A549 treated with Mapracorat at 1 μM for 4 hours (cell line): ENCODE measurements at places on chromosomes 4 and X. TPM values are rescaled to one million over a fixed set of nuclear protein-coding genes. Genes with fewer than 3 reads are reported as not detected.

ACSL1 gene
- total RNA-seq: 27.9 to 31.4 TPM (median 29.5 TPM) in 5 replicates

CSAG1 gene
- 0.26 to 0.92 TPM (median 0.43 TPM) in 4 of 5 replicates, not detected in the other for total RNA-seq

TLR6 gene
- total RNA-seq: 2.3 to 3.0 TPM (median 2.3 TPM) in 5 replicates

PRSS12 gene
- total RNA-seq: 0.20 to 0.29 TPM (median 0.27 TPM) in 5 replicates

KCND1 gene
- 0.80 to 1.4 TPM (median 0.96 TPM) in 5 replicates for total RNA-seq

ARMCX4 gene
- total RNA-seq: 0.18 to 0.93 TPM (median 0.41 TPM) in 5 replicates

HPGDS gene
- not detected in 5 replicates for total RNA-seq

ADH7 gene
- total RNA-seq: not detected in 5 replicates

FRMPD3 gene
- 0.05 to 0.12 TPM (median 0.08 TPM) in 5 replicates for total RNA-seq

C4orf36 gene
- 0.76 to 1.3 TPM (median 0.92 TPM) in 5 replicates for total RNA-seq

PAGE5 gene
- total RNA-seq: not detected in 5 replicates

GAGE13 gene
- total RNA-seq: not detected in 5 replicates

PCDH10 gene
- 0.11 to 0.30 TPM (median 0.13 TPM) in 5 replicates for total RNA-seq

RASSF6 gene
- 0.52 to 1.0 TPM (median 0.88 TPM) in 5 replicates for total RNA-seq

ASB12 gene
- 0.12 TPM in 1 of 5 replicates, not detected in the others for total RNA-seq

EFHC2 gene
- total RNA-seq: 0.16 to 0.26 TPM (median 0.21 TPM) in 5 replicates

SERPINA7 gene
- total RNA-seq: not detected in 5 replicates

TRIM60 gene
- not detected in 5 replicates for total RNA-seq

GPRASP2 gene
- 4.2 to 6.0 TPM (median 5.5 TPM) in 5 replicates for total RNA-seq

PUDP gene
- total RNA-seq: 22.9 to 25.0 TPM (median 23.6 TPM) in 5 replicates

MAML3 gene
- 12.8 to 15.7 TPM (median 13.6 TPM) in 5 replicates for total RNA-seq

SLC16A2 gene
- 19.9 to 24.2 TPM (median 21.1 TPM) in 5 replicates for total RNA-seq

GPAT3 gene
- total RNA-seq: 27.7 to 34.1 TPM (median 30.5 TPM) in 5 replicates

SPATA18 gene
- total RNA-seq: 3.5 to 4.8 TPM (median 4.7 TPM) in 5 replicates

RADX gene
- 0.05 to 0.19 TPM (median 0.09 TPM) in 5 replicates for total RNA-seq
